ENCODE measurements at places on chromosomes 13 and 19.

GRCh38 chr13:112875627-112876026, 93.4 kb upstream of the MCF2L start:
- no peak for DNase-seq

DNA sequence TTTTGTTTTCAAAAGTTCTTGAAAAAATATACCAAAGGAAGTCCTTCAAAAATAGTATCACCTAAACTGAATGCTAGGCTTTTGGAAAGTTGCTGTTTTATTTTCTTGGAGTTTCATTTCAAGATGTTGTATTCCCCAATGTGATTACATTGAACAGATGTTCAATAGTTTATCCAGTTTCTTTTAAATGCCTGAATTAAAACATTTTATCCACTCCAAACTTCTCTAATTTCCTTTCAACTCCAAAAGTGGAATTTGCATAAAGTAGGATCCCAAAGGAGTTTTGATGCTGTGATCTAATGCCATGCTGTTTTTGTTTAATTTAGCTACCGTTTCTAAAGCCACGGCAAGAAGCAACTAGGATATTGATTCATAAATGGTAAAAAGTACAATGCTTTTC, 892.5 kb upstream of the SLC10A2 start:
- no peak for DNase-seq

GRCh38 chr19:10852941-10853340, 4.7 kb downstream of the C19orf38 start:
- DNase-seq: no peak

- no peak for DNase-seq
Observed at GRCh38 chr13:108827646-108828045, 198.2 kb downstream of the MYO16 start.

DNA sequence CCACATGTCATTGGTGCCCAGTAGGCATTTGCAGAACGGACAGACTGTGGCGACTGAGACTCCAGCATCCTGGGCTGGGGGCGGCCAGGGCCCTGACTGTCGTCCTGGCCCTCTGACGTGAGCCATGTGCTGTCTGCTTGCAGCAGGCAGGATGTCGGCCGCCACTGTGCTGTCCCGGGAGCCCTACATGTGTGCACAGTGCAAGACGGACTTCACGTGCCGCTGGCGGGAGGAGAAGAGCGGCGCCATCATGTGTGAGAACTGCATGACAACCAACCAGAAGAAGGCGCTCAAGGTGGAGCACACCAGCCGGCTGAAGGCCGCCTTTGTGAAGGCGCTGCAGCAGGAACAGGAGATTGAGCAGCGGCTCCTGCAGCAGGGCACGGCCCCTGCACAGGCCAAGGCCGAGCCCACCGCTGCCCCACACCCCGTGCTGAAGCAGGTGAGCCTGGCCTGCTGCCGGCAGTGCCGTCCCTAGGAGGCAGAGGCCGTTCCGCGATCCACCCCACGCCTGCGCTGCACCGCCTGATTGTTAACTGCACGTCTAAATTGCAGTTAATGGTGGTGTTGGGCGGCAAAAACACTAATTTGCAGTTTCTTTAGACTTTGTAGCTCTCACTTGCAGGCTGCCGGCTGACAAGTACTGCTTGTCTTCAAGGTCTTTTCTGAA, 14.2 kb downstream of the TSSK6 start:
- no peak for DNase-seq

GRCh38 chr13:110134801-110135200, 172.2 kb downstream of the COL4A1 start:
- DNase-seq: no peak

DNA sequence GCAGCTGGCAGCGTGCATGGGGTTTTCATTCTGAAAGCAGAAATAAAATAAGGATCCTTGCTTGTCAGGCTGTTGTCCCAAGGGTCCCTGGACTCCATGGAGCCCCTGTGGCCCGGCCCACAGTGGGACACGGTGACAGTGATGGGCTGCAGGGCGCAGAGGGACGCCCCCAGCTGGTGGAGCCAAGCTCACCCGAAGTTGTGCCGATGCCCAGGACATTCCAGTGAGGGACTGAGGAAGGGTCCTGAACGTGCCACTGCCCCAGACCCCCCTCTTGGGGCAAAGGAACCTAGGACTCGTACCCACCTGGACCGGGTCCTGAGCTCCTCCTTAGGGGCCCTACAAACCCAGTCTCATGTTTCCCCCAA, 35.0 kb downstream of the MYO9B start:
- no peak for DNase-seq

GRCh38 chr13:42333613-42334328, 61.8 kb downstream of the AKAP11 start:
- peak; percentile 48 for DNase-seq

GRCh38 chr13:112984954-112985802, 16.2 kb downstream of the MCF2L start:
- peak; percentile 76 for DNase-seq

DNA sequence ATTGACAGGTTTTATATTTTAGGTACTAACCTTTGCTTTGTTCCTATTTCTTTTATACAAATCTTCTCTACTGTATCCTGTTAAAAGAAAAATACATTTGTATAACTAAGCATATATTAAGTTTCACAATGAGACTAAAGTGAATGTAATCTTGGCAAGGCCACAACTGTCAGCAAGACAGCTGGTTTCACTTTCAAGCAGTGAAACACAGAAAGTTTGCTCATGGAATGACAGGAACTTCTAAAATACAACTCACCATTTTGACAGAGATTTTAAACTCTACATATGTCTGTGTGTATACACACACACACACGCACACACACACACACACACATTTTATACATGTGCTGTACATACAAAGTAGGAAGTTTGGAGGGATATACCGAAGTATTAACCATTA, 53.3 kb downstream of the PARP4 start:
- no peak for DNase-seq

DNA sequence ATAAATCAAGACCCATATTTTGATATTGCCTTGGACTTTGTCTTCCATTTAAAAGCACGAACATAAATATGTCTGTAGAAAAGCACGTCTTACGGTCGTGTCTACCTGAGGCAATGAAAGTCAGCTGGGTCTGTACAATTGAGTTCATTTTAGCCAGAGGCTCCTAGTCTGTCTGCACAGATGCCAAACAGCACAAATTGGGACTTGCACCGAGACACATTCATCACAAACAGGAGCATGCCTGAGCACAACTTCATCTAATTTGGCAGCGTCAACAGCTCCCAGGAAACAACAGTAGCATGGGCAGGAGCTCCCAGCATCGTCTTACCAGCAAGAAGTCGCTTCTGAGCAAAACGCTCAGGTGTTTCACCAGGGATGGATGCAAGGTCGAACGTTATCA, 687.0 kb downstream of the EFNB2 start:
- DNase-seq: no peak

DNA sequence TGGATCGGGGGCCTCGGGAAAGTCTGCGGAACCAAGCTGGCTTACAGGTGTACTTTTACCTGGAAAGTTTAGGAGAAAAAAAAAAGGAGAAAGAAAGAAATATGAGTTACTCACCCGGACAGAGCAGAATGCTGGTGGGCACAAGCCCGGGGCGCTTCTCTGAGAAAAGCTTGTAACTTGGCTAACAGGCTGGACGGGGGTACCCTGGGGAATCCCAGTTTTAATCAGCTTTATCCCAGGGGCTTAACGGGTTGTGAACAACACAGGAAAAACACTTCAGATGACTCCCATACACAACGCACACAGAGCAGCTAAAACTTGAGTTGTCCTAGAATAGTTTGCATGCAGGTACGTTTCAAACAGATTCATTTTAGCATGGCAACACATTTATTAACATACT, 37.3 kb downstream of the KLF2 start:
- no peak for DNase-seq

- no peak for DNase-seq
Observed at GRCh38 chr13:60112771-60113170, 51.0 kb downstream of the DIAPH3 start.

GRCh38 chr19:49109051-49109450, 5.1 kb upstream of the LIN7B start:
- DNase-seq: no peak

DNA sequence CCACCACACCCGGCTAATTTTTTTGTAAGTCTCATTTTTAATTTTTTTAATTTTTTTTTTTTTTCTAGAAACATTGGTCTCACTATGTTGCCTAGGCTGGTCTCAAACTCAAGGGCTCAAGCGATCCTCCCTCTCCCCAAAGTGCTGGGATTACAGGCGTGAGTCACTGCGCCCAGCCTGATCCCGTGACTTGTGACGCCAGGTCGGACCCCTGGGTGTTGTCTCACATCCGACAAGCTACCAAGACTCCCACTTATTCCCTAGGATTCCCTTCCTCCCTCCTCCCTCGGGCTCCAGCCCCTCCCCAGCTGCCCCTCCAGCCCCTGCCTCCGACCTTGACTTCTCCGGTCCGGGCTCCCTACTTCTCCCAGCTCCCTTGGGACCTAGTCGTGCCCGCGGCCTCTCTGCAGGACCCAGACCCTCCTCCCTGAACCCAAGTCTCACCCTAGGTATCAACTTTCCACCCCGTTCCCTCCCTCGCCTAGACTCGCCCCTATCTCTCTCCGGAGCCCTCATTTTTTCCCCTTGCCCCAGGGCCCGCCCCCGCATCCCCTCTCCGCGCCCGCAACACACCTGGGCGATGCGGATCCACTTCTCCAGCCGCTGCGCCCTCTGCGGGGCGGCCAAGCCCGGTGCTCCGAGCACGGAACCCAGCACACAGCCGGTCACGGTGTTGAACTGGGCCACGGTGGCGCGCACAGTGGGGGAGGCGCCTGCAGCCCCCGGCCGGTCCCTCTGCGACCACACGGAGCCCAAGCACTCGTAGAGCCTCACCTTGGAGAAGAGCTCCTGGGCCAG, 13.1 kb downstream of the RGL3 start:
- no peak for DNase-seq

DNA sequence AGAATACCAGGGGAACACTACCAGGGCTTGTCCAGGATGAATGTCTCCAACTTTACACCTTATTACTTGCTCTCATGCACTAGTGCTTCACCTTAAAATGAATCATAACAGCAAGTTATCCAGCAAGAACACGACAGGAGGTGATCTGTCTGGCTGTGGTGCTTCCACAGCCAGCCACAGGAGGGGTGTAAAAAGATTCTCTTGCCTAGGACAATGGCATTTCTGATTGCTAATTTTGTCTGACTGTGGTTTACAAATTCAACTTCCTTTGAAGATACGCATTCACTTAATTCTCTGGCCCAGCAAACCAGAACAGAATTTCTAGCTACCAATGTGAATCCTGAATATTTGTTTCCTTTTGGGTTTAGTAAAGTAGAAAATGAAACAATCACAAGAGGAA, 23.1 kb upstream of the COG3 start:
- no peak for DNase-seq

- no peak for DNase-seq
Observed at GRCh38 chr19:40717880-40718773, 1.2 kb downstream of the ITPKC start.

DNA sequence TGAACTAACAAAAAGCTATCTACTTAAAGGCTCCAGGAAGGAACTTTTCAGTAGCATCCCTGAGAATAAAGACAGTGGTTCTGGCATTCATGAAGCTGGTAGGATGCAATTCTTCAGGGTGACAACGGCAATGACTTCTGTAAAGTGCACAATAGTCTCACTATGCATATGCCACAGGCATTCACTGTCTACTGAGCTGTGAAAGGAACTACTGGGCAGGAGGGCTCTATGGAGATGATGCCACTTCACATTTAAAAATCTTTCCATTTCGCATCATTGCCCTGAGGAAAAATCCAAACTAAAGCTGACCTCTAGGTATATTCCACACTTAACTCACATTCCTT, 2020.6 kb upstream of the PCDH20 start:
- no peak for DNase-seq

DNA sequence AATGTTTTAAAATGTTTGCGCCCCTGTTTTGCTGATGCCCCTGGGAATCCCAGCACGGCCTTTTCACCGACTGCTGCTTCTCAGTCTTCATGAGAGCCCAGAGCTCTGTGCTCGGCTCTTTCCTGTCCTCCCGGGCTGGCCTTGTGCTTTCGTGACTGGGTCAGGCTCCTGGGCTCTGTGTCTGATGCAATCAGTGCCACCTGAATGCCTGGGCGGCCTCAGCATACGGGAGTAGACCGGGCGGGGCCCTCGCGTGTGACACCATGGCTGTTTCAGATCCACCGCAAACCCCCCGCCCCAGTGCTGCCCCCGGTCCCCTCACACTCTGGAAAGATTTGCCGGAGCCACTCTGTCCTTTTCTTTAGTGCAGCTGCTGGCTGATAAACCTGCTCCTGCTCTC, 21.4 kb downstream of the PABPC3 start:
- DNase-seq: no peak

- no peak for DNase-seq
Observed at GRCh38 chr19:49366110-49366509, 2.4 kb downstream of the DKKL1 start.

- no peak for DNase-seq
Observed at GRCh38 chr13:49308921-49309408, 61.2 kb downstream of the CDADC1 start.
